AML-193 (cell line): ENCODE measurements at places on chromosomes 2 and 18.

DNA sequence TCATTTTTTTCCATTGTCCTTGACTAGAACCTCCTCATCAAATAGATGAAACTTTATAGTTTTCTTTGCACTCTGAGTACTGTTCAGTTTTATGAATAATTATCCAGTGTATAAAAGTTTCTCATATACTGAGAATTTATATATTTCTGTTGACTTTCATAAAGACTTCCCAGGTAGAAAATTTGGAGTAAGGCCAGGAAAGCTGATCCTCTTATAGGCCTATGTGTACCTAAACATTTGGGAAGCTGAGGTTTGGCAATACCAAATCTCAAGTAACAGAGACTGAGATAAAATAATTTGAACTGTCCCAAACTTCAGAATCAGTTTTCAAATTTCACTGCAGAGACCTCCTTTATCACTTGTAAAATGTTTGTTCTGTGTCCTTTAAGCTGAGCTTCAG is 43.4 kb downstream of the CCDC102B start:
- DNase-seq = no peak

GRCh38 chr18:77106331-77106730 is 26.3 kb downstream of the MBP start:
- no peak for DNase-seq

- no peak for DNase-seq
These were observed 476.5 kb upstream of the TRIB2 start for GRCh38 chr2:12240206-12240605.

- DNase-seq = no peak
These were observed 4.1 kb downstream of the RRM2 start for GRCh38 chr2:10126632-10127026.

- DNase-seq = no peak
These were observed 138.0 kb downstream of the AGPS start for GRCh38 chr2:177530561-177530960.

DNA sequence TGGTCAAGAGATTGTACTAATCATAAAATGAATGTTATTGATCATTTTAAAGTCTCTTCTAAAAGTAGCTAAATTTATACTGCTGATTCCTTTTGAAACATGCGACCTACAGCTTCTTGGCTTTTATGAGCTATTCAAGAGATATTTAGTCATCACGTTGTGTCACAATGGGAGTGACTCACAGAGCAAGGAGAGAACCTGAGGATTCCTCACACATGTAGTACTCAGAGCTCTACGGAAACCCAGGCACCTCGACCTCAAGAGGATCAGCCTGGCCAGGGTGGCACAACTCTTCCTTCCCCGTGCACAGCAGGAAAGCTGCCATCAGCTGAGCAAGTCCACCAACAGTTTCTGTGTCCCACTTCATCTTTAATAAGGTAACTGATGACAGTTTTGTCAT is at the start of gene DHRS9:
Gene DHRS9 (plus strand): TSS at position 223 of the 400 bp plus-strand sequence. CDS start 12,019 bp downstream, outside the sequence.
- DNase-seq = peak; percentile 87

DNA sequence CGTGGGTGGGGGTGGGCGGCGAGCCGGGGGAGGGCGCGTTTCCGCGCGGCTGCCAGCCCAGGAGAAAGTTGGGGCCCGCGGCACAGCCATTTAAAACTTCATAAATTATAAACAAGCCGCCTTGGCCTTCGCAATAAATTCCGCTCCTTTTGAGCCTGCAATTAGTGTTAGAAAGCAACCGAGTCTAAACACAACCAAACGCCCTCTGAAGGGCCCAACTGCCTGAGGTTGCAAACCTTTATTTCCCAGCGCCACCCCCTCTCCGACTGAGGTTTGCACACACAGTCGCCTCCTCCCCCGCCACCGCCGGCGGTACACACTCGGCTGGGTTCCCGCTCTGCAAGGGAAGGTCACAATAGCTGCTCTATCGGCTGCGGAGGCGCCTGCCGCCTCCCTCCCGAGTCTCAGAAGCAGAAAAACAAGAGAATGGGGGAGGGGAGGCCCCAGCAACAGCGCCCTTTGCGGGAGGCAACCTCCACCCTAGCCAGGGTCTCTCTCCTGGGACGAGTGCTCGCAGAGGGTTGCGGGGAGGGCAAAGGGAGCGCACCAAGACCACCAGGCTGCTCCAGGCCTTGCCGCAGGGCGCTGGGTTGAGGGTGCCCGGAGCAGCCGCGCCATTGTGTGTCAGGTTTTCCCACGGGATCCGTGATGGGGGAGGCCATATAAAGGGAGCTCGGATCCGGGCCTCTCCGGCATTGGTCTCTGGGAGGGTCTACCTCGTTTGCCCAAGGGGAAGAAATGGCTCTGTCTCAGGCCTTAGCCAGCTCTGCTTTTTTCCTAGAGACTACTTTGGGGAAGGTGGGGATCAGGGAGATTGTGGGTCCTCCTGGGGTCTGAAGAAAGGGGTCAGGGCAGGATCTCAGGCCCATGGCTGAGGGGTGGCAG is 13.4 kb upstream of the HOXD1 start:
- no peak for DNase-seq
